Naive thymus-derived CD4-positive, alpha-beta T cell (primary cell): ENCODE measurements at places on chromosomes 12 and 14. TPM values are rescaled to one million over a fixed set of nuclear protein-coding genes. Genes with fewer than 3 reads are reported as not detected.

SLC6A12 gene
- not detected in 2 replicates for total RNA-seq

IAPP gene
- total RNA-seq = not detected

DNA sequence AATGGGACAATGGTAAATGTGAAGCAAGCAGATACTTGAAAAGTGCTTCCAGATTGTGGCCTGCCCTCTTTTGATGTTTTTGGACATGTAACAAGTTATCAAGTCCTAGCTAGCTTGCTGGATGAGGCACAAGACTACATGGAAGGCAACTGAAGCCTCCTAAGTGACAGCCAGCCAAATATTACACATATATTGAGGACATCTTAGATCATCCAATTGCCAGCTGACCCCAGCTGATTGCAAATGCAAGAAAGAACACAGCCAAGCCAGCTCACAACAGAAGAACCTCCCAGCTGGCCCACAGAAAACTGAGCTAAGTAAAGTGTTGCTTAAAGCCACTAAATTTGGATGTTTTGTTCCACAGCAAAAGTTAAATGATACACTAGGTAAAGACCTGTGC, 156.9 kb downstream of the SRGAP1 start:
- H3K27me3 ChIP-seq = no peaks in the 10 kb centered on the region
- no peak for DNase-seq
- H3K4me1 ChIP-seq = no peaks in the 10 kb centered on the region
- H3K36me3 ChIP-seq = no peaks in the 10 kb centered on the region
- H3K4me3 ChIP-seq = no peak overlapping the region

- no peaks in the 10 kb centered on the region for H3K4me1 ChIP-seq
- no peak overlapping the region for H3K27ac ChIP-seq
- no peaks in the 10 kb centered on the region for H3K36me3 ChIP-seq
- H3K4me3 ChIP-seq = no peak overlapping the region
These were observed 1027.4 kb downstream of the FSCB start for GRCh38 chr14:43479596-43480195.

DNA sequence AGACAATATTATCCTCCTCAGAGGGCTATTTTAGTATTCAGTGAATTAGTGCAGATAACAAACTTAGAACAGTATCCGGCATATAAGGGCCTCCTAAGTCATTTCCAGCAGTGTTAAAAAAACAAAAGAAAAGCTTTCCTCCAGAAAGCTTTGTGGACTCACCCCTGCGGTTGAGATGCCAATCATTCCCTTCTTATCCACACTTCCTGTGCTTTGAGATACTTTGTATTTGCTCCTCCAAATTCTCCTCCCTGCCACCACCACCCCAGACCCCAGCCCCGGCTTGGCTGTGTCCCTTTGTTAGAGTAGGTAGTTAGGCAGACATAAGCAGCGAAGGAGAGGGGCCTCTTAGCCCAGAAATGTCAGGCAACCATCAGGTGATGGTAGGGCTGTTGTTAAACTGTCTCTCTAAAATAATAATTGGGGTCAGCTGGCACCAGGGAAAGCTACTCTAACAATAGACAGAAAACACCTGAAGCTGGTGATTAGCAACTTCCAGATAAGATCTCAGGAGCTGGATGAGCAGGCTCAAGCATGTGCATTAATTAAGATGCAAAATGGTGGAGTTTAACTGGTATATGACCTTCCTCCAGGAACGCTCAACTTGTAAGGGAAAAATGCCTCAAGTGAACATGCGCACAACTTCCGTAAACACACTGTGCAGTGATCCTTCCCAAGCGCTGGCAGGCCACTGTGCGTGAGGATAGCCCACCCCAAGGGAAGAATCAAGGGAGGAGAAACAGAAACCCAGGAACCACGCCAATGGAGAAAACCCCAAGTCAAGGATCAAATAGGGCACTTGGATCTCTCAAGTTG, 152.1 kb upstream of the EEA1 start:
- DNase-seq = no peak
- no peaks in the 10 kb centered on the region for H3K27me3 ChIP-seq
- no peak overlapping the region for H3K4me3 ChIP-seq
- no peaks in the 10 kb centered on the region for H3K36me3 ChIP-seq

GRCh38 chr14:103087343-103087835, 3.4 kb downstream of the LBHD2 start:
- no peaks in the 10 kb centered on the region for H3K27me3 ChIP-seq
- no peak for DNase-seq
- H3K4me3 ChIP-seq = no peak overlapping the region
- no peak overlapping the region for H3K27ac ChIP-seq

DNA sequence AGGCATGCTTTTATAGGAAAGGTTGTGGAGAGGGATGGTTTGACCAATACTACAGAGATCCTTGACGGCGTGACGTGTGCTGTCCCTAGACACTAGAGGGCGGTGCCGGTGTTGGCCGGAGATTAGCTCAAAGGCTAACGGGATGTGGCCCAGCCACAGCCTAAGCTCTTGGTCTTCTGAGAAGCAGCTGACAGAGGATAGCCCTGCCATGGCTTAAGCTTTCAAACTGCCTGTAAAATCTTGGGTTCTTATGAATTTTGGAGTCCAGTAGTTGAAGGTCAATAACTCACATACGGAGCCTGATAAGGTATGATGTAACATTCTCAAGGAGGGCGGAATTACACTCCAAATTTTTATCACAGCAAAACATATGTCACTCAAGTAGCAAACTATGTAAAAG, 515.7 kb upstream of the ATXN7L3B start:
- no peaks in the 10 kb centered on the region for H3K36me3 ChIP-seq
- no peak overlapping the region for H3K4me3 ChIP-seq
